ENCODE measurements at places on chromosomes 7 and 10.

DNA sequence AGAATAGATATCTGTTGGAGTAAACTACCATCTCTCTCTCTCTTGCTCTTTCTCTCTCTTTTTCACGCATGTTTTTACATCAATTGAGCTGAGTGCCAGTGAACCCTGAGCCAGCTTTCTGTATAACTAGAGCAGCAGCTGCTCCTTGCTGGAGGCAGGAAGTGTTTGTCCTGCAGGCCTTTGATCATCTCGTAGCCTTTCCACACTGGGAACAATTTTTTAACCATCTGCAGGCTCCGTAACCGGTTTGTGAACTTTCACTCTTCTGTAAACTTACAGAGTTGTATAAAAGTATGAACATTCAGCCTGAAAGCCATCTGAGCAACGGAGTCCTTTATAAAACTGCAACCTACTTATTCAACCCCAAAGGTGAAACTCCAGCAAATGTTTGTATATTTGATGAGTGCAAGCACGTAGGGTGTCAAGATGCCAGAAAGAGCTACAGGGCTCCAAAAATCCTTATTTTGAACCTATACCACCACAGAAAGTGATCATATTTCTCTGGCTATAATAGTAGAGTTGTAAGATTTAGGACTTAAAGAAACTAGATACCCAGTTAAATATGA lies 162.8 kb upstream of the NFE2L3 start:
- no peak for DNase-seq

GRCh38 chr10:100327007-100327717 lies 2.9 kb downstream of the PKD2L1 start:
- no peak for DNase-seq

DNA sequence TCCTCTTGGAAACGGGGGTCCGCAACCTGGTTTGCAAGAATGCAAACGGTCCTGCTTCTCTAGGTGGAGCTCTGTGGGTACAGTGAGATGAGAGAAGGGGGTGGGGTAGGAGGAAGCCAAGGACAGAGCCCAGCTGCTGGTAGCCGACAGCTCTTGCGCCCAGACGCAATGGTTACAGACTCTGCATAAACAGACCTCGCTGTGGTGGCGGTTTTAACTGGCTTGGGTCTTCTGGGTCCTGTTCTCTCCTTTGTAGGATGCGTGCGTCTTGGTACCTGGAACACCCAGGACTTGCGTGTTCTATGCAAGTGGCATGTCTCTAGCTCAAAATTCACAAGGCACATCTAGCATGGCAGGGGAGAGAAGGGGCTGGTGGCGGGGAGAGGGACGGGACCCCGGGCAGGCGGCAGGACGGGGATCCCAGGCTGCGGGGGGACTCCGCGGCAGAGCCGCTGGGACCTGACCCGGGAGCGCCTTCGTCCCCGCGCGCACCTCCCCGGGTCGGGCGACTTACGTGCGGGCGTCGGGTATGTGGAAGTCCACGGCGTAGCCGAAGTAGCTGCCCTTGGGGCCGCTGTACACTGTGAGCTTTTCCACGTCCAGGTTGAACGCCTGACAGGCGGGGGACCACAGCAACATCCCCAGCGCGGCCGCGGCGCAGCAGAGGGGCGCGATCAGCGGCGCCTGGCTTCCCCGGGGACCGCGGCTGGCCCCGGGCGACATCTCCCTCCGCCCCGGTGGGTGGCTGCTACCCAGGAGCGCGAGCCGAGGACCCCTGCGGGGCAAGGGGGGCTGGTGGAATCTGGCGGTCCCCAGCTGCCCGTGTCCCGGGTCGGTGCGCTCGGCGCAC lies 448 bp downstream of the ITGA8 start:
- no peak for DNase-seq

DNA sequence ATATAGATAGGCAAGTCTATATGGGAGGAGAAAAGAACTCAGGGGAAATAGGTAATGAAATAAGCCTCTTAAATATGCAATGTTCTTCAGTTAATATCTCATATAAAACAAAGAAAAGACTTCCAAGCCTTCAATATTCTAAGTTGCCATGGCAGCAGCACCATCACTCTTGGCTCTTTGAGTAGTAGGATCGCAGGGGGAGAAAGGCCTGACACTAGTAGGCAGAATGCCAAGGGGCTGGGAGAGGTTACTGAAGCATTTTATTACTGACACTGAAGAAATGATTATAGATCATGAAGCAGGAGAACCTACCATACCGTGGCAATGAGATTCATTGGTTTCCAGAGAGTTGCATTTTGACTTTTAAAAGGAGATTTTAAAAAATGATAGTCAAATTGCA lies 193.9 kb downstream of the NXPH1 start:
- DNase-seq, result no peak

DNA sequence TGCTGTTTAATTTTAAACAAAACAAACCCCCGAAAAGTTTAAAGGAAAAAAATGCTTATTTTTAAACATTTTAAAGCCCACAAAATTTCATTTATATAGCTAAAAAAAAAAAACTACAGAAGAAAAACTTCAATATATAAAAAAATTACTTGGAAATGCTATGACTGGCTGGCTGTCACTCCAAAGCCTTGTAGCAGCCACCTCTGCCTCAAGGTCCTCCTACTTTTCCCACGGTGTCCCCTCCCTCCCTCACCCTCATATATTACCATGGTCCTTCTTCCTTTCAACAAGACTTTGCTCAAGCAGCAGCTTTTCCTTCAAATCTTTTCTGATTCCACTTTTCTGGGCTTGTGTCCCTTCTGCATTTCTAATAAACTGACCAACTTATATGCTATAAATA lies 122.0 kb downstream of the TPK1 start:
- DNase-seq, result no peak

DNA sequence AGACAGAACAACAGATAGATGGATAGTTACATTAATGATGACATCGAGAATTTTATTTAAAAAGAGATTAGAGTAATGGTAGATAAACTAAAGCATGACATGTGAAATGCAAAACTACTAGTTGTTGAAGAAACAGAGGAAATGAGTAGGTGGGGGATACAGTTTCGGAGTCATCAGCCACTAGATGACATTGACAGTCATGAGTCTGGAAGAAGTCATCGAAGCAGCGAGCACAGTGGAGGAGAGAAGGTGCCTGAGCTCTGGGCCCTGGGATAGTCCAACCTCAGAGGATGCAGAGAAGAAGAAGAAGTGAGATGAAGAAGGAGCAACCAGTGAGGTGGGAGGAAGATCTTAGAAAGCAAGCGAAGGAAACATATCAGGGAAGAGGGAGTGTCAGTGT lies 20.2 kb upstream of the SEC61A2 start:
- DNase-seq, result no peak

DNA sequence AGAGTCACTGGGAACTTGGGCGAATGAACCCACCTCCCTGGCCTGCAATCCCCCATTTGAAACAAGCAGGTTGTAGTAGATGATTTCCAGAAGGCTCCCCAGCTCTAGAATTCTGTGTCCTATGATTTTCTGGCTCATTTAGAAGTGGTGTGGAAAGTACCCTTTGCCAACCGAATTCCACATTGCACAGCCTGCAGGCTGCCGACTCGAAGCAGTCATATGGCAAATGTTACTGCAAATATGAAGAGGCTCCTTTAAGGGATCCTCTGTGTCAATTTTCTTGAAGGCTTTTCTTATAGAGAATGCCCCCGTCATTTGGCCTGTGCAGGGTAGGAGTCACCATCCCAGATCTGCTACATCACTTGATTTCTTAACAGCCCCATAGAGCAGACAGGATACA lies 5.6 kb downstream of the PODXL start:
- DNase-seq, result no peak

- DNase-seq, result no peak
These were observed 523 bp downstream of the ANKRD30A start for GRCh38 chr10:37125921-37126320.

DNA sequence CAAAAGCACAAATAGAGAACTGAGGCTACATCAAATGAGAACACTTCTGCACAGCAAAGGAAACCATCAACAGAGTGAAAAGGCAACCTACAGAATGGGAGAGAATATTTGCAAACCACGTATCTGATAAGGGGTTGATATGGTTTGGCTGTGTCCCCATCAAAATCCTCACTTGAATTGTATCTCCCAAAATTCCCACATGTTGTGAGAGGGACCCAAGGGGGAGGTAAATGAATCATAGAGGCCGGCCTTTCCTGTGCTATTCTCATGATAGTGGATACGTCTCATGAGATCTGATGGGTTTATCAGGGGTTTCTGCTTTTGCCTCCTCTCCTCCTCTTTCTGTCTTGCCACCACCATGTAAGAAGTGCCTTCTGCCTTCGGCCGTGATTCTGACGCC lies 120.6 kb upstream of the FRMD4A start:
- no peak for DNase-seq

DNA sequence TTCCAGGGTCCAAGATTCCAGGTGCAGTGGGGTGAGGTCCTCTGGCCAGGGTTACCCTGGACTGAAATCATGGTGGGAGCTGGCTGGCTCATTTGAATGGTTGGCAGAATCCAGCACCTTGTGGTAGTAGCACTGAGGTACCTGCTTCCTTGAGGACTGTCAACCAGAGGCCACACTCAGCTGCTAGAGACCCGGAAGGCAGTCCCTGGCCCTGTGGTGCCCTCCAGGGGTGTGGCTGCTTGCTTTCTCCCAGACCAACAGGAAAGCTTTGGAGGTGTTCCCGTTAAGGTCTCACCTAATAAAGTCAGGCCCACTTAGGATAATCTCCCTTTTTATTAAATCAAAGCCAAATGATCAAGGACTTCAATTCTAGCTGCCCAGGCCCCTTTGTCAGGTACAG lies 107.7 kb upstream of the GDF10 start:
- no peak for DNase-seq

GRCh38 chr7:22922307-22922706 lies 91.6 kb downstream of the HYCC1 start:
- no peak for DNase-seq

- DNase-seq, result no peak
These were observed 341.6 kb upstream of the KCND2 start for GRCh38 chr7:119931230-119931824.

DNA sequence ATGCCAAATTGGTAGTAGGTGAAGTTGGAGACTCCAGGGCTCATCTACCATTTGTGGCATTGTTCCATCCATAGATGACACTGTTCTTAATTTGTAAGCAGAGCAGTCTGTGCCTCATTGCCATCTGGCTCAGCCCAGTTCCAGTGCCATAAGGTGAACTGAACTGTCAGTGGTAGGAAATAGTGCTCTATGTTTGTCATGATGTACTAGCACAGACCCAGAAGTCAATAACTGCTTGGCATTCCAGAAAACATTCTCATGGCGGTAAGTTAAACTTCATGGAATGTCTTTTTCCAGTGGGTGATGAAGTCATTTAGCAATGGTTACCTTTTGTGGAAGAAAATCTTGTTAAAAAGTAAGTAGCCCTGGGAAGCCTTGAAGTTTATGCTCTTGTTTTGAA lies 302.7 kb downstream of the SUGCT start:
- DNase-seq, result no peak

GRCh38 chr7:87506246-87507180 lies 31.0 kb upstream of the ABCB4 start:
- no peak for DNase-seq
